ENCODE measurements at places on chromosomes 11 and 22.

GRCh38 chr11:86152901-86153300 lies 84.0 kb upstream of the PICALM start:
- DNase-seq, result no peak

DNA sequence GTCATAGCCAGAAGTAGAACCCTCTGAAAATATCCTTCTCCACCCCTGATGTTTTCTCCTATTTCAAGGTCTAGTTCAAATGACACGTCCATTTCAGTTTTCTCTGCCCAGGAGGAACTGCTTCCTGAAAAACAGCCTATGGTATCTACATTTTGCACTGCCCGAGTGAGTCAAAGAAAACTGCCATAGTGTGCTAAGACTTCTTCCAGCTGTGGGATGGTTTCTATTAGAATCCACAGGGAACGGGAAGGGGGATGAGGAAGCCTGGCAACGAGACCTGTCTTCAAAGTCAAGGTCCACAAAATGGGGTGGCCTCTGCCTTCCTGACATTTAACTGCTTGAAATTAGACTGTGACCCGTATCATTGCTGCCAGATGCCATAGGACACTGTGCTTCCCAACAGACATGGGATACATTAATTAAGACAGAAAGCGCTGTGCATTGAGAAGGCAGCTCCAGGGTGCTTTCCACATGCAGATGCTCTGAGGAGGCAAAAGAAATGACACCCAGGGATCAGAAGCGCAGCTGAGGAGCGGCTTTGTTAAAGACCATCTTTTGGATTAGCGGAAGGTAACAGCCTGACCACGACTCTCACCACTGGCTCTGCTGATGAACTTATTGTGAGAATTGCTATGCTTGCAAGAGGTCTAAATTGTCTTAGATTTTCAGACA lies 39.4 kb upstream of the NUP50 start:
- DNase-seq, result no peak

GRCh38 chr11:134582770-134583095 lies 170.7 kb upstream of the B3GAT1 start:
- DNase-seq, result no peak

- no peak for DNase-seq
These were observed 309.8 kb downstream of the TTC28 start for GRCh38 chr22:28369854-28370253.

GRCh38 chr11:71914617-71915189 lies 13.7 kb downstream of the XNDC1N start:
- DNase-seq, result no peak
